Transverse colon (tissue), 4 donors: ENCODE measurements at places on chromosomes 2 and 18. TPM values are rescaled to one million over a fixed set of nuclear protein-coding genes. Genes with fewer than 3 reads are reported as not detected.

DNA sequence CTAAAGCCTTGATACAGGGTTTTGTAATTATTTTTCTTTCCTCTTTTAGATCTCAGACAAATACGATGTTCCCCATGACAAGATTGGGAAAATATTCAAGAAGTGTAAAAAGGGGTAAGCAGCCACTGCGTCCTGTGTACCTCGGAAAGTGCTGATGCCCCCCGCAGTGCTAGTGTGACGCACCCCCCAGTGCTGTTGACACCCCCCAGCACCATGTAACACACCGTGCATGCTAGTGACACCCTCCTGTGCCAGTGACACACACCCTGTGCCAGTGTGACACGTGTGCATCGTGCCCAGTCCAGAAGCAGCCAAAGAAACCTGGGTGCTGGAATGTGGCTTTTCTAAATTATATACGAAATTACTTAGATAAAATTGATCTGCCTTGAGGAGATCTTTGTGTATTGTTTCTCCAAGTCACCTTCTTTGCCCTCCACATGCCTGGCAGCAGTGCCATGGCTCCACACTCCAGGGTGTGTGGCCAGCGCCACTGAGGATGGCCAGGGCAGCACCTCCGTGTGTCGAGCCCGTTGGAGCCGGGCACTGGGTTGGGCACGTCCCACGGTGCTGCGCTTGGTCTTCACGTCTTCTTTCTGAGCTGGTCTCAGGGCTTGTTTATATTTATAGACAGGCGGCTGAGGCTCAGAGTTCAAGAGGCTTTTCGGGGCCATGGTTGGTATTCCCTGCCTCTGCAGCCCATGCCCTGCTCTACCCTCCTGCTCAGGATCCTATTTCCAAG is 44.3 kb upstream of the KLF11 start:
- no peaks in the 10 kb centered on the region for H3K4me1 ChIP-seq
- H3K27ac ChIP-seq, result no peak overlapping the region
- no peak for DNase-seq
- H3K36me3 ChIP-seq, result no peaks in the 10 kb centered on the region
- no peaks in the 10 kb centered on the region for H3K27me3 ChIP-seq
- H3K4me3 ChIP-seq, result no peak overlapping the region

The ATL2 gene
- 97.2 TPM for total RNA-seq

The BBS5 gene
- total RNA-seq, result 3.0 TPM

GRCh38 chr2:28148000-28148399 is 244.7 kb upstream of the FOSL2 start:
- DNase-seq, result no peak
- peaks cover 9% of the 10 kb centered on the region for H3K4me1 ChIP-seq
- no peak overlapping the region for H3K27ac ChIP-seq
- no peaks in the 10 kb centered on the region for H3K27me3 ChIP-seq

- H3K36me3 ChIP-seq, result no peaks in the 10 kb centered on the region
- H3K27ac ChIP-seq, result no peak overlapping the region
- no peaks in the 10 kb centered on the region for H3K4me1 ChIP-seq
- no peaks in the 10 kb centered on the region for H3K27me3 ChIP-seq
These were observed 462.5 kb upstream of the FSHR start for GRCh38 chr2:49616800-49617199.

- H3K4me3 ChIP-seq, result no peak overlapping the region
- H3K27ac ChIP-seq, result no peak overlapping the region
- H3K36me3 ChIP-seq, result no peaks in the 10 kb centered on the region
These were observed 307.8 kb downstream of the CYP26B1 start for GRCh38 chr2:71839826-71840225.

The CDCA7 gene
- 6.4 TPM for total RNA-seq

GRCh38 chr2:33791625-33792024 is 192.5 kb upstream of the FAM98A start:
- DNase-seq, result no peak
- H3K27ac ChIP-seq, result no peak overlapping the region
- H3K36me3 ChIP-seq, result no peaks in the 10 kb centered on the region
- H3K4me1 ChIP-seq, result no peaks in the 10 kb centered on the region
- H3K4me3 ChIP-seq, result no peak overlapping the region

The COL5A2 gene
- total RNA-seq, result 29.7 TPM
